ENCODE measurements at places on chromosomes 2 and 18. TPM values are rescaled to one million over a fixed set of nuclear protein-coding genes. Genes with fewer than 3 reads are reported as not detected.

Gene DTNB
- 23.1 TPM for total RNA-seq

Gene FBLN7
- 2.2 TPM for total RNA-seq

Gene TDRD15
- not detected for total RNA-seq

DNA sequence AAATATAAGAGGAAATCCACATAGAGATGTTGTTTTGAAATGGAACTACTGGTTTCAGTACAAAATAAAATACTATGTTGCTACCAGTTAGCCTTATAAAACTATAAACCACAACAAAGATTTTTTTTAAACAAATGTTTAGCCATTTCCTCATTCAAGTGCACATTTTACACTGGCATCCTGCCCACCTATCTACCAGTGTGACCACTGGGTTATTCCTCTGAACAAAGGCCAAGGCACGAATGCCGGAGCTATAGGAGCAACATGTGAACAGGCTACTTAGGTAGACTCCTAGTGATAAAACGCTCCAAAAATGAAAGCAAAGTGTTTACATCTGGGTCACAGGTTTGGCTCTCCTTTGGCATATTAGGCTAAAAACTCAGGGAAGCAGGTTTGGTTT is 31.8 kb upstream of the SULT1C4 start:
- H3K36me3 ChIP-seq, result no peaks in the 10 kb centered on the region
- H3K27me3 ChIP-seq, result no peaks in the 10 kb centered on the region
- no peak for DNase-seq
- H3K4me1 ChIP-seq, result no peaks in the 10 kb centered on the region

DNA sequence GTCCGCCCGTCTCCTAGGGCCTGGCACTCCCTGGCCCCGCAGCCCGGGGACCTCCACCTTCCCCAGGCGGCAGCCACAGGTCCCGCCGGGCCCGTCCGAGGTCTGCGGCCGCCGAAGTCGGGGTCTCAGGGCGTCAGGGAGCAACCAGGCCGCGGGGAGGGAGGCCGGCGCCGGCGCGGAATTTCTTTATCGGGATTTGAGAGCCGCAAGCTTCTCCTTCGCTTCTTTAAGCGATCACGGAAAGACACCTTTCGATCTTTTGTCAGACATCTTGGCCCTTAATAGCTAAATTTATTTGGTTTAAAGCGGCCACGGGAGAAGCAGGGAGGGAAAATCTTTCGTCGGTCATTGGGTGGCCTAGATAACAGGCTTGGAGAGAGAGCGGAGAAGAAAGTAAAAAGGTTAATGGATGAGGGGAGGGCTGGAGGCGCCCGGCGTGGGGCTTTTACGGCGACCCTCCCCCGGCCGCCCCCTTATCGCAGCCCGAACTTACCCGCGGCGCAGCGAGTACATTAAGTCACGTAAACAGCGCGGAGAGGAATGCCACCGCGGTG is 4.3 kb upstream of the GATA6 start:
- H3K4me3 ChIP-seq, result no peak overlapping the region
- H3K36me3 ChIP-seq, result no peaks in the 10 kb centered on the region
- H3K4me1 ChIP-seq, result no peaks in the 10 kb centered on the region
